ENCODE measurements at places on chromosomes 12 and 14.

DNA sequence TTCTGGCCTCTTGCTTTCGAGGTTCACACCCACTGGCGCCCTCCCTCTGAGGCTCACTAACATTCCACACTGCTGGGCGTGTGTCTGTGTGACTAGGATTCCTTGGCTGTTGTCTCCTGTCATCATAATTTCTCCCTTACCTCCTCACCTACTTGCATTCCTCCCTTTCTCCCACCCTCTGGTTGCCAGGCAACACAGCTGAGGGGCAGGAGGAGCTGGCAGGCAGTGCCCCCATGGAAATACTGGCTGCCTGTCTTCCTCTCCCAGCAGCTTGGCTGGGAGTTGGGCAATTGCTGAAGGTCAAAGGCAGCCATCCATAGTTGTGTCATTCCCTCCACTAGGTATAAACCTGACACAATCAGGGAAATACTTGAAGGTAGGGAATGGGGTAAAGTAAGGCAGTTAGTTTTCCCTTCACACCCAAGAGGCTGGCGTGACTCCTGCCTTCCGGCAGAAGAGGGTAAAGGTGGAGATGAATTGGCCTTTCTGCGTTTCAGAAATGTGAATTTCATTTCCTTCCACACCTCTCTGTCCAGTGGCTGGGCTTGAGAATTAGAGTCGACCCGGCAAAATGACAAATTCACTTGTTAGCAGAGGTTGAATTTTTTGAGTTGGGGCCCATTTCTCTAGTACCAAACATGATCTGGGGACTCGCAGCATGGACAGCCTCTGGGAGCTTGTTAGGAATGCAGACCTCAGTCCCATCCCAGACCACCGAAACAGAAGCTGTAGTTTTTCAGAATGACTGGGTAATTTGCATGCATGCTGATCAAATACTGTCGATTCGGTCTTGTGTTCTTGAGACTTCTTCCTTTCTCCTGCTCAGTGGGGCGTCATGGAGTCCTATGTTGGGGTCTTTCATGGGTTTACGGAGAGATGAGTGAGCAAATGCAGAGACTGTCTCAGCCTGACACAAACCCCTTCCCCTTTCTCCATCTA, 24.3 kb upstream of the EMP1 start:
- DNase-seq: no peak

DNA sequence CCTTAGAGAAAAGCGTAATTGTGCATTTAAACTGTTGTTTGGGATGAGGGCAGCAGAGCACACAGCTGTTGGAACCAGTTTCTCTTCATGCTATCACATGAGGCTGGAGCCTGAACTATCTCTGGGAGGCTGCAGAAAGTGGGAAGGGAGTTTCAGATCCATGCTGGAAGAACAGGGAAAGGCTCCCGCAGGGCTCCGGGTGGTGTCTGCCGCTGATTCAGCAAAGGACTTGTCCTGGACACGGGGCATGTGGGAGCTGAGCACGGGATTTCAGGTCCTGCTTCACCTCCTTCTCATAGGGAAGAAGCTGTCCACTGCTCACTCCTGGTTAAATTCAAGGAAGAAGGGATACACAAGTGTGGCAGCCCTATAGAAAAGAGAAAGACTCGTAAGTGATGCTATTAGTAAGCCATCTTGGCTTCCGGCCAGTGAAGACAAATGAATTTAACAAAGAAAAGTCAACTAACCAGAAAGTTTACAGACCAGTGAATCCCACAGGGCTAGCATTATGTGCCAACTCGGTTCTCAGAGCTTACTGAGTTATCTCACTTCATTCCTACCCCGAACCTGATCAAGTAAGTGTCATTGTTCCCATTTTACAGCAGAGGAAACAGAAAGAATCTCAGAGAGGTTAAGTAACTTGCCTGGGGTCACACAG, 6.7 kb upstream of the FZD10 start:
- DNase-seq: no peak

DNA sequence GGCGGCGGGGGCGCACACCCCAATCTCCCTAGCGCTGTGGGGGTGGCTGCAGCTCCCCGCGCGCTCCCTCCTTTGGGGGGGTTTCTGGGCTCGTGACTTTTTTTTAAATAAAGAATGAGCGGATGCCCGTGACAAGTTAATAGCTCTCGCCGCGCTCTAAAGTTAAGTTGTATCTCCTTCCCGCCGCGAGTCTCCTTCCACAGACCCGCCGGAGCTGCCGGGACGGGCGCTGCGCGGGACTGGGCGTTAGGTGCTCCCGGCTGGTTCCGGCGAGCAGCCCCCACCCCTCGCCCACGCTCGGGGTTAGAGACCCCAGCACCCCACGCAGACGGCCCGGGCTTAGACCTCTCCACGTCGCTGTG, 82.6 kb upstream of the HMGA2 start:
- DNase-seq: no peak

- no peak for DNase-seq
Observed at GRCh38 chr14:26841920-26842741, 244.3 kb upstream of the NOVA1 start.
